Right atrium auricular region (tissue), 2 donors: ENCODE measurements at places on chromosomes 5 and 9. TPM values are rescaled to one million over a fixed set of nuclear protein-coding genes. Genes with fewer than 3 reads are reported as not detected.

DNA sequence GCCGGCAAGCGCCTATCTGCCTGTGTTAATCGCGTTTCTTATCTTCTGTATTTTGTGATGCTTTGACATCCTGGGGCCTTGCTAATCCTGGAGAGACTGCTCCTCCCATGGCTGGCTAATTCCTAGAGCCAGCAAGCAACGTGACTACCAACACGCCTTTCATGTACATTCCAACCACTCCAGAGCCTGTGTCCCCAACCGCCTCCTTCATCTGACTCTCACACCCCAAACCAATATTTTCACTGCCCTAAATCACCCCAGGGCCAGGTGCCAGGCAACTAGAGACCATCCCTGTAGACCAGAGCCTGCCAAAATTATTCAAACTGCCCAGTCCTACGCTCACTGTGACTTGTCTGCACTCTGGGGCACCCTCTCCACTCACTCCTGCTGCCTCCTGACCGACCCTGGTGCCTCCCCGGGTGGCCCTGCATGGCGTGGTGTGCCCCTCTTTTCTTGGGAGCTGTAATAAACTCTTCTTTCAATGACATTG lies 50.5 kb upstream of the COL5A1 start:
- H3K4me3 ChIP-seq, result no peak overlapping the region
- H3K27me3 ChIP-seq, result no peaks in the 10 kb centered on the region
- peak; percentile 57 for DNase-seq
- H3K4me1 ChIP-seq, result peaks cover 14% of the 10 kb centered on the region
- H3K36me3 ChIP-seq, result no peaks in the 10 kb centered on the region
- peak overlapping the region; percentile 58 for H3K27ac ChIP-seq

Gene ZMAT2
- total RNA-seq, result 33.7 TPM

DNA sequence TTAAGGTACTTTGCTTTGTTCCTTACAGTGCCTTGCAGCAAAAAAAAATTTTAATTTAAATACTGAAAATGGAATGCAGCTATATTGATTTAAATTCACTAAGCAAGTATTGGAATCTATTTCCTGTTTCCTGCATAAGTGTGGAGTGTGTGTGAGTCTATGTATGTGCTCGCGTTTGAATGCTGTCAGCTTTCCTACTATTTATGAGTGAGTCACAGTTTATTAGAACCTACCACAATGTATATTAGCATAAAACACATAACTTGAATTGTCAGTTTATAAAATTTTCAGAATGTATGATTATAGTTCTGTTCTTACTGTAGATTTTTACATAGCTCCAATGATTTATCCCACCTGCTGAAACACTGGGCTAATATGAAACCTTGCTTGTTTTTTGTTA lies 302.1 kb downstream of the NR2F1-AS1 start:
- H3K27me3 ChIP-seq, result no peaks in the 10 kb centered on the region
- no peak for DNase-seq
- no peaks in the 10 kb centered on the region for H3K36me3 ChIP-seq
- no peak overlapping the region for H3K4me3 ChIP-seq
- H3K4me1 ChIP-seq, result no peaks in the 10 kb centered on the region

Gene INSL6
- not detected for total RNA-seq

- no peak for DNase-seq
- no peak overlapping the region for H3K4me3 ChIP-seq
- H3K27ac ChIP-seq, result no peak overlapping the region
- peaks cover 7% of the 10 kb centered on the region for H3K4me1 ChIP-seq
- H3K27me3 ChIP-seq, result no peaks in the 10 kb centered on the region
These were observed 5.5 kb upstream of the SUSD3 start for GRCh38 chr9:93052791-93053540.

DNA sequence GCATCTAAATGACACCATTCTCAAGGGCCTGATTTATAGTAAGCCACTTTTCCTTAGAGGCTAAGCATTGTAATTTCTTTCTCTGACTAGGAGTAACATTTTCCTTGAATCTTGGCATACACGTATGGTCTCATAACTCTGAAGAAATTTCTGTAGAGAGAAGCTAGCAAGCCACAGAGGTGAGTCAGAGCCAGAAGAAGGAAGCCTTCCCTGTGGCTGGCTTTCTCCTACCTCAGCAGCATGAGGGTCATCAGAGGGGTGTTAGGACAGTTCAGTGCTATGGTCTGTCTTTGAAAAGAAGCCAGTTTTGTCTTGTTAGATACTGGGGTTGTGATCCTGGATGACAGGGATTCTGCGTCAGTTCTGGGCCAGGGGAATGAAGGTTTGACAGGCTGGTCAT lies 3.2 kb downstream of the SNX30 start:
- DNase-seq, result no peak
- no peaks in the 10 kb centered on the region for H3K4me1 ChIP-seq
- no peaks in the 10 kb centered on the region for H3K36me3 ChIP-seq
- no peak overlapping the region for H3K4me3 ChIP-seq
